Tibial nerve (tissue), 4 donors: ENCODE measurements at places on chromosomes 5 and 9.

- no peak for DNase-seq
Measured at GRCh38 chr9:34502471-34502870, 20.3 kb downstream of the ENHO start.

- DNase-seq, result no peak
Measured at GRCh38 chr5:36740259-36740898, 134.0 kb downstream of the SLC1A3 start.

DNA sequence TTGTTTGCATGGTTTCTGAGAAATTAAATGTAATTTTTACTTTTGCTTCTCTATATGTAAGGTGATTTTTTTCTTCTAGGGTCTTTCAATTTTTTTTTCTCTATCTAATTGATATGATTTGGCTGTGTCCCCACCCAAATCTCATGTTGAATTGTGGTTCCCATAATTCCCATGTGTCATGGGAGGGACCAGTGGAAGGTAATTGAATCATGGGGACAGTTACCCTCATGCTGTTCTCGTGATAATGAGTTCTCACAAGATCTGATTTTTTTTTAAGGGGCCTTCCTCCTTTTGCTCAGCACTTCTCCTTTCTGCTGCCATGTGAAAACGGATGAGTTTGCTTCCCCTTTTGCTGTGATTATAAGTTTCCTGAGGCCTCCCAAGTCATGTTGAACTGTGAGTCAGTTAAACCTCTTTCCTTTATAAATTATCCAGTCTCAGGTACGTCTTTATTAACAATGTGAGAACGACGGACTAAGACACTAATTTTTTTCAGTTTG, 150.8 kb downstream of the MTRR start:
- DNase-seq, result no peak

GRCh38 chr5:77302247-77302646, 91.8 kb downstream of the PDE8B start:
- no peak for DNase-seq

DNA sequence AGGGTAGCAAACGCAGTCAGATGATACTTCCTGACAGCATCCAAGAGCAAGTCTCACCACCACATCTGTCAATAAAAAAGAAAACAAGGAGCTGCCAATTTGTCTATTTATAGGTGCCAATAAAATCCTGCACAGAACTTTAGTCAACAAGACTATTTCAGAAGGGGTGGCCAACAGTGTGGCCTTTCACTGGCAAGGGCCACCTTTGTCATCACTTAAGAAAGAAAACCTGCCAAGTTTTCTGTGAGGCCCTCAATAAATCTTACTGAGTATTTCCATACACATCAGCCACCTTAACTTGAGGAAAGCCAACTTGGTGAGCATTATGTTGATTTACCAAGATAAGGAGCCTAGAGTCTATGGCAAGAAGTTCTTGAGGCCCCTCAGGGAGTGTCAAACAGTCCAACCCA, 312.3 kb downstream of the ENC1 start:
- DNase-seq, result no peak

GRCh38 chr5:39541920-39542319, 117.1 kb upstream of the DAB2 start:
- no peak for DNase-seq

GRCh38 chr5:61141801-61142200, 20.5 kb downstream of the SMIM15 start:
- DNase-seq, result no peak

- no peak for DNase-seq
Measured at GRCh38 chr5:109163336-109163735, 246.4 kb downstream of the PJA2 start.

DNA sequence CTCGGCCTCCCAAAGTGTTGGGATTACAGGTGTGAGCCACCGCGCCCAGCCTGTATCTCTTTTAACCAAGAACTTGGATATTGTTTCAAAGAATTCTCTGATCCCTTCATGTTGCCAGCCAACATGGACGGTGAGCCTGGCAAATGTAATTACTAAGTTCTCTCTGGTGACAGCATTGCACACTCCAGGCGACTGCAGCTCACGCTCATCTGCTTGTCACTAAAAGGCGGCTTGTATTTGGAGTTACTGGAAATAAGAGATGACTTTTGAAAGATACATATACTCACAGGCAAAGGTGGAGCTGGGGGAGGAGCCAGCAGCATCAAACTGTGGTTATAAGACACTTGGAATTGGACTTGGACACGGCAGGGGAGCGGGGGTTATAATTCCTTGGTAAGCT, 172.3 kb downstream of the SLIT3 start:
- no peak for DNase-seq

- DNase-seq, result no peak
Measured at GRCh38 chr9:13758936-13759335, 479.4 kb upstream of the MPDZ start.

- DNase-seq, result no peak
Measured at GRCh38 chr5:52893863-52894262, 95.3 kb upstream of the ITGA2 start.

DNA sequence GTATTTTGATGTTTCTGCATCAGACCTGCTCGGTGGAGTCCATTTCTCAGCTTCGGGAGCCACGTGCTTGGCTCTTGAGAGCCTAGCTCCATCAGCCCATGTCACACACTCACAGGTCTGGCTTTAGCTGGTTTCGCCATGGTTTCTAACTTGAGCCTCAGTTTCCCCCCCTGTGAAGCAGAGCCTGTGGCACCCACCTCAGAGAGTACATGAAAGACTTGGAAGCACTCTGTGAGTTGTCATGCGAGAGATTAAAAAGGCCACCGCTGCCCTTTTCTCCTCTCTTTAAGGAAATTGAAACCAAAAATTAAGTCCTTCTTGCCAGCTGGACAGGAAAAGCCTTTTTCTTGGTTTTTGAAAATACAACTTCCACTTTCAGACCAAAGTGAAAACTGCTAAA, 8.8 kb downstream of the TENT4A start:
- no peak for DNase-seq
